Liver (tissue), 10 donors: ENCODE measurements at places on chromosomes 5 and 9.

DNA sequence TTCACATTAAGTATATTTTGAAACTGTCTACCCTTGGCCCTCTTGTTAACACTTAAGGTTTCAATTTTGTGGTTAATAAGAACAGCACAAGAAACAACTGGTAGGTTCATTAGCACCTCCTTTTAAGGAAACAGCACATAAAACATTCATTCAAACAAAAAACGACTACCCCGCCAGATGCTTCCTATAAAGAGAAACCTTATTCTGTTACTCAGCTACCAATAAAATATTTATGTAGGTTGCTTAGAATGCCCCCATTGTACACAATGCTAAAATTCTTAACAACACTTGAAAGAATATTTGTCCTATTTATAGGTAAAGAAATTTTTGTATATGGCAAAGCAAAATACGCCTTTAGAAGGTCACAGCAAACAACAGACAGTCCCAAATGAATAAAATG, 23.2 kb downstream of the CDK5RAP2 start:
- no peak for DNase-seq

- DNase-seq = no peak
Observed at GRCh38 chr5:148778882-148779281, 47.5 kb upstream of the ADRB2 start.

GRCh38 chr5:107380654-107381053, 290.1 kb downstream of the EFNA5 start:
- DNase-seq = no peak

DNA sequence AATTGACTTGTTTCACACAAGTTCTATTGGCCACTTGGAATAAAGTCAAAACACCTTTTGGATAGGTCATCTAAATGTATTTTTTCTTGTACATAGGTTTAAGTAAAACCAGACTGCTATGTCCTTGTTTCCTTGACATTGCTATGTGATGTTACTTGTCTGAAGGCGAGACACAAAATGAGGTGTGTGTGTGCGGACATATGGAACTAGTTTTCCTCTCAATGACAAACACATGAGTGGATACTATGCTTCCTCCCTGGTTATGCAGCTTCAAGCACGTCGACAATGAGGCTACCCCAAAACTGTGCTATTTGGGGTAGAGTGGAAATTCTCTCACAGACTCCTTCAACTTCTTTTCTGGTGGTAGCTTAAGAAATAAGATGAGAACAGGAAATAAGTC, 276.8 kb downstream of the GAS1 start:
- no peak for DNase-seq

GRCh38 chr9:6355728-6356127, 27.6 kb downstream of the TPD52L3 start:
- no peak for DNase-seq

DNA sequence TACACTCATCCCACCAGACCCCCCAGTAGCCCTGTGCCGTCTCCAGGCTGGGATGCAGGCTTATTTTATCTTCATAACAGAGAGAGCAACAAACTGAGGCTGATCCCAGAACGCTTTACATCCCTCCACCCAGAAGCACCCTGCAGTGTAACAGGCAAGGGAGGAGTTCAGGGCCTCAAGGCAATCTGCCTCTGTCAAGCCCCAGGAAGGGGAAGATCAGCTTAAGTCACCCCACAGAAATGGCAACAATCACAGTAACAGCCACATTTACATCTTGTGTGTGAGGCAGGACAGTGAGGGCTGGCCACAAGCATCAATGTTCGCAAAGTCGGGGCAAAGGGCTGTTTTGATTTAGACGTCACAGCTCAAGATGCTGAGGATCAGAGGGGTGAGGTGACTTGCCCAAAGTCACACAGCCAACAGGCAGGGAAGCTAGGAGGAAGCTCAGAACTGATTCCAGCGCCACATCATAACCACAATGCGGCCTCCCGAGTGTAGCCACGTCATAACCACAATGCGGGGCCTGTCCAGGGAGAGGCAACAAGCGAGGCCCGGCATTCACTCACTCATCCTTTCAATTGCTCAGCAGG, 14.4 kb downstream of the STK10 start:
- DNase-seq = no peak

GRCh38 chr9:78443946-78444345, 147.0 kb downstream of the PSAT1 start:
- no peak for DNase-seq

DNA sequence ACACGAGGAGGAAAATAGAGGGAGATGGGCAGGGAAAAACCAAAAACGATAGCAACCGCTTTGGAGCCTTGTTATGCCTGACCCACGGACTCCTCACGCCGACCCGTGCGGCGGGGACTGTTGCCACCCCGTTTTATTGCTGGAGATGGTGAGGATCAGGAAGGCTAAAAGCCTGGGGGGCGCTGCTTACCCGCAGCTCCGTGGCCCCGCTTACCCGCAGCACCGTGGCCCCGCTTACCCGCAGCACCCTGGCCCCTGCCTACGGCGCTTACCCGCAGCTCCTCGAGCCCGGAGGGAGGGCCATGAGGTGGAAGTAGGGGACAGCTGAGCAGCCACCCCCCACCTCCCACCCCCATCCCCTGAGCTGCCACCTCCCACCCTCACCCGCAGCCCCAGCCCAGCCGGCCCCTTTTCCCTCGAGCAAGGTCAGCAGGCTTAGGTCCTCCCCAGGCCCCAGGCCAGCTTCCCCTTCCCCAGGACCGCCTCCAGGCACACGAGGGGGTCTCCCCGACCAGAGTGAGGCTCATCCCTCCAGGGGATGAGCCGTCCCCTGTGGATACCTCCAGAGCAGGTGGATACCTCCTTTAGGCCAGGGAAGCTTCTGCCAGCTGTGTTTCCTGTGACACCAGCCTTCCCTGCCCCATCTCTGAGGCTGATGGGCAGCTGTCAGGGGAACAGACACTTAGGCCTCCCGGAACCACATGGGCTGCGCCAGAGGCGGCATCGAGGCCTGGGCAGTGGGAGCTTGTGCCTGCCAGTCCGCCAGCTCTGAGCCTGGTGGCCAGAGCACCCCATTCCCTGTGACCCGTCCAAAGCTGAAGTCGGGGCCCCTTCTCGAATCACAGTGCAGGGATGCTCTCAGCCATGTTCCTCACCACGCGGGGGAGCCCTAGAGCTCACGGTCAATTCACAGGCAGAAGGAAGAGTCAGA, 92.3 kb downstream of the LMX1B start:
- DNase-seq = peak; percentile 71

GRCh38 chr5:39049315-39049714, 24.9 kb downstream of the RICTOR start:
- DNase-seq = no peak

GRCh38 chr9:99150451-99151171, 45.7 kb downstream of the TGFBR1 start:
- DNase-seq = no peak

DNA sequence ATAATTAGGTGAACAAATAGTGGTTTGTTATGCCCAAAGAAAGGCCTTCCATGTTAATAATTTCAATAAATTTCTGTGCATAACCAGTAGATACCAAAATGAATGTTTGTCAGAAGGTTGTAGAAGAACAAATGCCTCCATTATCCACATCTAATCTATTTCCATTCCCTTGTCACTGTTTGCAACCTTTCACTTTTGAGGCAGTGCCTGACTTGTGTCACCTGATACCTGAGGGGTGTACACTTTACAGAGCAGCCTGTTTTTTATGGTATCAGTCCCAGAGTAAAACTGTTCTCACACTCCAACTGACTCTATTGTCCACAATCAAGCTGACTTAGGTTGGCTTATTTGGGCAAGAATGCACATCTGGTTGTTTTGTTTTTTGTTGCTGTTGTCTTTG, 40.1 kb downstream of the FREM1 start:
- DNase-seq = no peak

DNA sequence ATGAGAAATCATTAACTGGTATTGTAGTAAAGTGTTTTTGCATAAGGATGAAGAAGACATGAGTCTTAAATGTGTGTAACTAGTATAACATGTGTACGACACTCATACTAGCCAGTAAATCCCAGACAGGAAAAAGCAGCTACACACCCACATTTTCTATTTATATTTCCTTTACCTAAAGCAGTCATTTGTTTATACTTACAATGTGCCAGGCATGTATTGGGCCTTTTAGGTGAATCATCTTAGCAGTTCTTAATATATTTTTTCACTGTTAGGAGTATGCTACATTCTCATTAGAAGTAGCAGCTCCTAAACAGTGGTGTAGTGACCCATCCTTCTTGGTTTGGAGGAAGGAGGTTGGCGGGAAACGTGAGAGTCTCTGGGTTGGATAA, 55.8 kb upstream of the TMC1 start:
- DNase-seq = no peak

DNA sequence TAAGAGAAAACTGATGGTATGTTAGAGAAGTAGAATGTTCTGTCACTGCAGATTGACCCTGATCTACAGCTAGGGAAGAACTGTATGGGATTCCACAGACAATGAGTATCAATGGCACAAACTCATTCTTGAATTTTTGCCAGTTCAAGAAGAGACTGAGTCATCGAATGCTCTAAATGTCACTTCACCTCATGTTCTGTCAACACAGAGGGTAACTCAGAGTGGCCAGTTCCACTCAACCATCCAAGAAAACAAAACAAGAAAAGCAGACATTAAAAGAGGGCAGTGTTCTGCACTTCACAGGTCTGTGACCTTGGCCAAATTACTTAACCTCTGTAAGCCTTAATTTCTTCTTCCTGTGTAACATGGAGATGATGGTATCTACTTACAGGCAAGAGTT, 132.2 kb upstream of the HMHB1 start:
- DNase-seq = no peak

DNA sequence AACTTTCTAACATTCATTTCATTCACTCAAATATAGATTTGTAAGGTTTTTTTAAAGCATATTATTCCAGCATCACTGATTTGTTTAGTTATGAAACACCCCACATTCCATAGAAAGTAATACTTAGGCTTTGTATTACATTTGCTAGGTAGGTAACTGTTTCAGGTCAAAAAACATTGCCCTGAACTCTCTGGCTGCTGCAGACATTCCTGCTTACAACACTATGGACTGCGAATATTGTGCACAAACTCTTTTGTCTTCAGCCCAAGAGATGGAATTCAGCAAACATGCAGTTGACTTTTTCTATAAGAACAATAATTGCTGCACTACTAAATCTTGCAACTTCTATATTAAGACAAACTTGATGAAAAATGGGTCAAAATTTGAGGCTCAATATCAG, 301.0 kb downstream of the ARL15 start:
- DNase-seq = no peak

- no peak for DNase-seq
Observed at GRCh38 chr5:110063640-110064602, 374.2 kb downstream of the MAN2A1 start.

DNA sequence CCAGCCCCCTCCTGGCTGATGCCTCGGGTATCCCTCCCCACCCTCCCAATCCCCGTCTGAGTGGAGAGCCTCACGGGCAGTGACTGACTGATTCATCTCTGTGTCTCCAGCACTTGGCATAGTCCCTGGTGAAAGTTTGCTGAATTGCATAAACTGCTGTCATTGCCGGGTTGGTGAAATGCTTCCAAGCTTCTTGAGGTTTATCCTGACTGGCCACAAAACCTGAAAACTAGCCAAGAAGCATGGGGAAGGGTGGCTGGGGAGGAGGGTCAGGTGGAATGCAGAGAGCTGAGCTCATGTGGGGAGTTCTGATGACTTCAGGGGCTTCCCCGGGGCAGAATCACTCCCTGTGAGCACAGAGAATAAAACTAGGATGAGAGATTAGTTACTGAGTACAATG, 56.9 kb upstream of the GGTA1 start:
- no peak for DNase-seq

GRCh38 chr5:123786411-123786810, 274.4 kb downstream of the CSNK1G3 start:
- no peak for DNase-seq

DNA sequence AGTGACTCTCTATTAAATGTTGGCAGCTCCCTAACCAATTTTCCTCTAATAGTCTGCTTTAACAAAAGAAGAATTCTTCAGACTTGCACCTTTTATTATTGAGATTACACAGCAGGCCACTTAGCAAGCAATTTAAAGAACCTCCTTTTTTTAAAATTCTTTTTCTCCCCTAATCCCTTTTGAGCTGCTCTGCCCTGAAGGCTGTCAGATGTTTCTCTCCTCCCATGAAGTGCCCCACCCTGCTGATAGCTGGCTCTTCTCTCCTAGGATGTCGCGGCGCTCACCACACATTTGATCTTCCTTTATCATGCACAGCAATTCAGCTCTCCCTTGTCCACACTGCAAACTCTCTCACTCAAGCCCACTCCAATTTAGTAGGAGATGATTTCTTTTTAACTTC, 1471.1 kb upstream of the ACO1 start:
- no peak for DNase-seq

DNA sequence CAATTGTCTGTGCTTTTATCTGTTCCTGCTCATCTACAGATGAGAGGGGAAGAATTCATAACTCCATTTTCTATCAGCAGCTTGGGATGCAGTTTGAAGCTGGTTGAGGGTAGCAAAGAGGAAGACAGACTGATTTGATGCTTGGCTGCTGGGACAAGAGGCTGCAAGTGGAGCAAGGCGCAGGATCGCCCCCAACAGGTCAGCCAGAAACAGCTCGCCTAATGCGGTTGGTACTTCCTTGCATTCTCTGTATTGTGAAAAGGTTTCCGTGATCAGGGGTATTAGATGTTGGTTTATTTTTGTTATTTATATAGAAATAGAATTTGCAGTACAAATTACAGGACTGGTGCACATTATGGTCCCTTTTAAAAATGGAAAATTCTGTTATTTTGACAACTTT, 40.6 kb downstream of the ZNF883 start:
- DNase-seq = no peak

DNA sequence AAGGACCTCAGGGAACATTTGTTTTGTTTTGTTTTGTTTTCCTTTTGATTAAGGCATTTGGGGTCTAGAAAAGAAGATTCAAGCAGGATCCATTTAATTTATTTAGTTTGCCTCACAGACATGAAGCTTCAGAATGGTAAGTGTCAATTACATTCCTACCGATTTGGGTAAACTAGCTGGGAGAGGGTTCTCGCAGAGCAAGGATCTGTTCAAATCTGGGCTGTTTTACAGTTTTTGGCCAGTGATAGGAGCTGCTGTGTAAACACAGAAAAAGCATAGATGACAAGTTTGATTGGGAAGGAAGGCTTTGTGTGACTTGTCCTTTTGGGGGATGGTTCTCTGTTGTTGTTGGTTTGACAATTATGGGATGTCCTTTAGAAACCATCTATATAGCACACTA, 470.3 kb upstream of the WWC1 start:
- no peak for DNase-seq

GRCh38 chr5:39433848-39434247, 9.1 kb upstream of the DAB2 start:
- DNase-seq = no peak

GRCh38 chr5:64784451-64785025, 15.8 kb downstream of the CWC27 start:
- DNase-seq = peak; percentile 75

DNA sequence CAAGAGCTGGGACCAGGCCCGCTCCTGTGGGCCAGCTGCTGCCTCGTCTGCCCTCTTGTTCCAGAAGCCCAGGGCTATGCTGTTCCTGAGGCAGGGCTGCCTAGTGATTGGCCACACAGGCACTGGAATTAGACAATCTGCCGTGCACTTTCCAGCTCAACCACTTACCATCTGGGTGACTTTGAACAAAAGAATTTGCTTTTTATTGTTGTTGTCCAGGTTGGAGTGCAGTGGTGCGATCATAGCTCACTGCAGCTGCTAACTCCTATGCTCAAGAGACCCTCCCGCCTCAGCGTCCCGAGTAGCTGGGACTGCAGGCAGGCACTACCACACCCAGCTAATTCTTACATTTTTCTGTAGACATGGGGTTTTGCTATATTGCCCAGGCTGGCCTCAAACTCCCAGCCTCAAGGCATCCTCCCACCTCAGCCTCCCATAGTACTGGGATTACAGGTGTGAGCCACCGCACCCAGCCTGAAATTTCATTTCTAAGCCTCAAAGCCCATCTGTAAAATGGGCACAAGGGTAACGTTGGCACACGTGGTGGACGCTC, 1.2 kb upstream of the NEK6 start:
- no peak for DNase-seq
